Activated CD8-positive, alpha-beta memory T cell treated with anti-CD3 and anti-CD28 coated beads, Interleukin-2, amount 10 ng/mL, durations not matched to agents 7 days and 5 days (primary cell): ENCODE measurements at places on chromosomes 6 and 20. TPM values are rescaled to one million over a fixed set of nuclear protein-coding genes. Genes with fewer than 3 reads are reported as not detected.

DNA sequence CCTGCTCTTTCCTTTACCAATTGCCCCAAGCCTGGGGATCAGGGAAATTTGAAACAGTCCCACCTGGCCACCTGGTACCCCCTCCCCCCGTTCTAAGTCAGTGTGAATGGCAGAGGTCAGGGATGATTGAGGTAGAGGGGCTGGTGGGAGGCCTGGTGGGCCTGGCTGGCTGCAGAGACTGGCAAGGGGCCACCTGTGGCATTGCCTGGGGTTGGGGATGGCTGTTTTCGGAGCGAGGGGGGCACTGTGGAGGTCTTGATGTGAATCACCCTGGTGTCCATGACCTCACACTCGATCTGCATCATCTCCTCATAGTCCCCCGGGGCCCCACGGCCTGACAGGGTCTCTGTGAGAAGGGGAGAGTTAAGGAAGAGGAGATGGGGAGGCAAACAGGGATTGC is 6.5 kb upstream of the TNXB start:
- no peak overlapping the region for H3K4me3 ChIP-seq
- H3K27me3 ChIP-seq = no peaks in the 10 kb centered on the region
- peaks cover 26% of the 10 kb centered on the region for H3K36me3 ChIP-seq
- peaks cover 3% of the 10 kb centered on the region for H3K4me1 ChIP-seq
- DNase-seq = no peak

DNA sequence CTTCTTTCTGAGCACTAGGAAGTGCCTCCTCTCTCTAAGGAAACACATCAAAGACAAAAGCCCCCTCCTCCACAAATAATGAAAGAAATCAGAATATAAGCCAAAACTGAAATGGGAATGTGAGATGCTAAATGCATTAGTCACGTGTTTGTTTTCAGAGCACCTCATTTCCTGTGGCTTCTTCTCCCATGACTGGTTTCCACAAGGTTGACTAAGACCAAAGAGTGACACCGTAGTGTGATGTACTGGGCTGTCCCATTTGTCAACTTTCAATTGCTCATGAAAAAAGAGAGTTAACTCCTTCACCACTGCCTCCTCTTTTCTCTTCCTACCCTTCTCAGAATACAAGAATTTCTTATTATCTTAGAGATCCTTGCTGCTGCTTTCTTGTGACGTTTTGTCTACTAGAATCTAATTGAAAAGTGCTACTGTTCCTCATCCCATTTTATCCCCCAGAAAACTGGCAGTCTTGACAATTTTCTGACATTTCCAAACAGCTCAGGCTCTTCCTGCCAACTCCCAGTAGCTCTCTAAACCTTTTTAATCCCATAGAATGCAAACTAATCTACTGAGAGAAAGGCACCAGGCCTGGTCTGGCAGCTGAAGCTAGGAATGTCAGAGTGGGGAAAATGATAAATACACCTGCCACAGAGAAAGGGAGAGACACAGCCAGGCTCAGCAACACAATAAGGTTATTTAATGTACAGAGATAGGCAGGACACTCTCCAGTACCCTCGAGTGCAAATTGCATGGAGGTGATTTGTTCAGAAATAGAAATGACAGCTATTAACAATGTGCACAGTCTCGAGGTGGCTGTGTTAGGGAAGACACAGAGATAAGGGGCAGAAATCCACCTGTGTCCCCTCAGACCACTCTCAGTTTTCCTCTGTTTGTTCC is 671.7 kb upstream of the NRSN1 start:
- H3K36me3 ChIP-seq = no peaks in the 10 kb centered on the region
- DNase-seq = no peak
- H3K27ac ChIP-seq = no peak overlapping the region
- no peak overlapping the region for H3K4me3 ChIP-seq
- H3K27me3 ChIP-seq = no peaks in the 10 kb centered on the region
- H3K4me1 ChIP-seq = no peaks in the 10 kb centered on the region

DNA sequence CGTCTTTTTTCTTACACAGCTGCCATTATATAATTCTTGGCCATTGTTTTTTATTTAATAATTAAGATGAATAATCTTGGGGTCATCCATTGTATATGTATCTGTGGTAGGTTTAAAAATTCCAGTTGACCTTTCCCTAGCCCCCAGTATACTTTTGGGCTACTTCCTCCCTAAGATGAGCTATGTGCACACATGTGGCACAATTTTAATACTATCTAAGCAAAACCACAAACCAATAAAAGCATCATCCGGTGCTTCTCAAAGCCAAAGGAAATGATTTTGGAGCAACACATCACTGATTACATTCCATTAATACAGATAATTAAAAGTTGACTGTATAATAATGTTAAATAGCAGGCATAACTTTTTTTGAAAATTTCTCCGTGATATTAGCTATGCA is 161.2 kb downstream of the ATXN1 start:
- H3K27ac ChIP-seq = no peak overlapping the region
- no peak overlapping the region for H3K4me3 ChIP-seq
- no peak for DNase-seq
- no peaks in the 10 kb centered on the region for H3K27me3 ChIP-seq

PLEKHG1 gene
- 5.1 TPM for total RNA-seq

DNA sequence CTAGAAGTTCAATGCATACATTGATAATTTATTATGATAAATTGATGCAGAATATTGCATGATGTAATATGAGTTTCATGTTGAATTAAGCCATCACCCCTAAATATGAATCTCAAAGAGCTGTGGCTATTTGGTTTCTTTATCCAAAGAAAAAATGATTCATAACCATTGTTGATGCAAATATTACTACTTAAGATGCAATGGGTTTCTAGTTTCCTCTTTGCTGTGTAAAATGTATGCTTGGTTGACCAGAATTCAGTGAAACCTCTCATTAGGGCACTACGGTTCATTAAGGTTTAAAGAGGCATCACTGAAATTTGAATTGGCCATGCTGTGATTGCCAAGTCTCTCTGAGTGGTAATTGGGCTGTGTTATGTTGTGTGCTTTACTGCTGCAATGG is 492.5 kb upstream of the FLRT3 start:
- H3K4me3 ChIP-seq = no peak overlapping the region
- DNase-seq = no peak
- no peaks in the 10 kb centered on the region for H3K36me3 ChIP-seq

POU5F1 gene
- not detected for total RNA-seq

GSTA3 gene
- not detected for total RNA-seq

DNA sequence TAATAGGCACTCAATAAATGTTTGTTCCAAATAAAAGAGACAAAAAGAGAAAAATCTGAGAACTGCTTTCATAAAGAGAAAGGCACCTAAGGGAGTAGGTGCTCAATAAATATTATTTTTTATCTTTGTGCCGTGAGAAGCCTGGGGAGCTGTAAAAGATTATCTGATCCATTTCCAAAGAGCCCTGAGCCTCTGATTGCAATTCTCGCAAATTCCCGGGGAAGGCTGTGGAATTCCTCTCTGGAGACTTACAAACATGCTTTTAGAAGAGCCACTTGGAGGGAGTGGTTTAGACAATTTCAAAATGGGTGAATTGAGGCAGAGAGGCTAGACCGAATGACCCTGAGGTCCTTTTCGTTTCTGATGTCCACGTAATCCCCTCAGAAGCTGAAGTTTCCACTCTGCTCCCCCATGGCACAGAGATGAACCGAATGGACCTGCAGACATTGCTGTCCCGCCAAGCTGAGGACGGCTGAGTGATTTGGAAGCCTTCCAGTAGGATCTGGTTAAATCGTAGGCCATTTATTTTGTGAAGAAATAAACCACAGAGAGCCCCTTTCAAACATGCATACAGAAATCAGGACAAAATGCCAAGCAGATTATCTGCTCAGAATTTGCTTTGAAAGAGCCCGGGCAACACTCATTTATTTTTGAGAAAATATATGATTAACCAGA is 77.8 kb downstream of the PKHD1 start:
- no peaks in the 10 kb centered on the region for H3K36me3 ChIP-seq
- no peaks in the 10 kb centered on the region for H3K27me3 ChIP-seq
- no peak for DNase-seq
- H3K27ac ChIP-seq = no peak overlapping the region
- H3K4me1 ChIP-seq = no peaks in the 10 kb centered on the region

DNA sequence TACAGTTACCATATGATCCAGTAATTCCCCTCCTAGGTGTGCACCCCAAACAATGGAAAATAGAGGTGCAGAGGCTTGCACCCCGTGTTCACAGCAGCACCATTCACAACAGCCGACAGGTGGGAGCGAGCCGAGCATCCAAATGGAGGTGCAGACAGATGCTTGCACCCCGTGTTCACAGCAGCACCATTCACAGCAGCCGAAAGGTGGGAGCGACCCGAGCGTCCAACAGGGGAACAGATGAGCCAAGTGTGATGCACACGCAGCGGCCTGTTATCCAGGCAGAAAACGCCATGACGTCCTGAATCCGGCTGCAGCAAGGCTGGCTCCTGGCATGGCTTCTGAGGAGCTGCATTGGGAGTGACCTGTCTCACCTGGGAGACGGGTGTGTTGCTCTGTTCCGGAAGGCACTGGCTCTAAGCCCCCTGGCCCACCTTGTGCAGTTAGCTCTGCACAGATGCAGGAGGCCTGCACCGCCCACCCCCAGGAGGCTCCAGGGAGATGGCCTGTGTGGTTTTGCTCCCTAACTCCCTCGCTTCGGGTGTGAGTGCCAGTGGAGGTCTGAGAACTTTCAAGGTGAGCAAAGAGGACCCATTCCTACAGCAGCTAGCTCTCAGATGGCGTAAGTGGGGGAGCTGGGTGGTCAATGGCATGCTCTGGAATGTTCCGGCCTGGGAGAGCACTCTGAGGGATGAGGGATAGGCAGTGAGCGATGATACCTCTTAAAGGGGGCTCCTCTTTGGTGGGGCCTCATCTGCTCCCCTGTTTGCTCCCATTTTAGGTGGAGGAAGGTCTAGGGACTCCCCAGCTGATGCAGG is 47.8 kb upstream of the FRMD1 start:
- H3K4me3 ChIP-seq = no peak overlapping the region
- H3K36me3 ChIP-seq = no peaks in the 10 kb centered on the region
- no peaks in the 10 kb centered on the region for H3K4me1 ChIP-seq
- peak; percentile 29 for DNase-seq
- H3K27ac ChIP-seq = no peak overlapping the region
- peaks cover 5% of the 10 kb centered on the region for H3K27me3 ChIP-seq

DNA sequence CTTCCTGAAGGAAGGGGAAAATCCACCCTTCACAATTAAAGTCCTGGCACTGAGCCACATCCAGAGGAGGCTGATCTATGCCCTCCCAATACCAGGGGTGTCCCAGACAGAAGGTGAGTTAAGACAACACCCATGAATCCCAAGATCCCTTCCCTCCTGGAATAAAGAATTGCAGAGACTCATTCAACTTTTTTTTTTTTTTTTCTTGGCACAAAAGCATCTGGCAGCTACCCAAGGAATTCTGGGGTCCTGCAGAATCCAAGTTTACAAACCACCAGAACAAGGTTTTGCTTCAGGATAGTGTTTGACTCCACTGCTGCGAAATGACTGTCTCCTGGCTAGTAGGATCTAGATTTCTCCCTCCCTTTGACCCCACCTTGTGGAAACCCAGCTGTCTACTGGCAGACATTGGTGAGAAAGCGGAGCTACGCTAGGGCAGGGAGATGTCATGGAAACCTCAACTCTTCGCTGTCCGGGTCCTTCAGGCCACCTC is 37.4 kb downstream of the JAG1 start:
- H3K4me1 ChIP-seq = no peaks in the 10 kb centered on the region
- no peaks in the 10 kb centered on the region for H3K27me3 ChIP-seq
- H3K4me3 ChIP-seq = no peak overlapping the region
- H3K36me3 ChIP-seq = no peaks in the 10 kb centered on the region
- DNase-seq = no peak
- H3K27ac ChIP-seq = no peak overlapping the region

SIRPB2 gene
- not detected for total RNA-seq

- H3K27me3 ChIP-seq = peaks cover 8% of the 10 kb centered on the region
- H3K36me3 ChIP-seq = no peaks in the 10 kb centered on the region
- DNase-seq = no peak
These were observed 118.0 kb upstream of the CD93 start for GRCh38 chr20:23203951-23204730.

GSS gene
- 59.4 TPM for total RNA-seq
